Naive B cell (primary cell): ENCODE measurements at places on chromosomes 12 and 14.

DNA sequence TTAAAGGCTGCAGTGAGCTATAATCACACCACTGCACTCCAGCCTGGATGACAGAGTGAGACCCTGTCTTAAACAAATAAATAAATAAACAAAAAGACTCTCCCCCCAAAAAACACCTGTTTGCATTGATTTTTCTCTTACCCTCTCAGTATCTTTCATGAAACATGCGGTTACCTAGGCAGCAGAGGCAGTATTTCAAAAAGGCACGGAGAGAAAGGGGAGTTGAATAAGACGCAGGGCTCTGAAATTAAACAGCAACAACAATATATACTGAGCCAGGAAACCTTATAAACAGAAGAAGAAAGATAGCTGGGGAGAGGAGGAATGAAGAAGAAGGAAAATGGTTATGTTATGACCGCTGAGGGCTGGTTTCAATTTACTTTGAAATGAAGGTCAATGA is 277.6 kb downstream of the BTG1 start:
- no peak for DNase-seq

GRCh38 chr12:9752145-9752933 is 8.4 kb downstream of the CD69 start:
- no peak for DNase-seq

- no peak for DNase-seq
These were observed 12.1 kb upstream of the SLC10A1 start for GRCh38 chr14:69808919-69809808.

- no peak for DNase-seq
These were observed 1029.2 kb upstream of the SEL1L start for GRCh38 chr14:82562881-82563280.

DNA sequence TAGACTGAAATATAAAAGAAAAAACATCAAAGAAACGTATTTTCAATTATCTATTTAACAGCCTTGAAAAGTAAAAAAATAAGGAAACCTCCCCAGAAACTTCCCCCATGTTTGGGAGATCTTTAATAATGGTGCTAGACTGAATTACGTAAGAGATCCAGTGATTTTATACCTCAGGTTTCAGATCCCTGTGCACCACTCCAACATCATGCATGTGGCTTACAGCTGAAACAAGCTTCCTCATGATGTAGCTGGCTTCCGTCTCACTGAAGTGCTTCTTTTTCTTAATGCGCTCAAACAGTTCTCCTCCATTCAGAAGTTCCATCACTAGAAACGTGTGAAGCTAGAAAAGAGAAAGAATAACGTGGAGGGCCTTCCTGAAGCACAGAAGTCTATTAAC is 78.0 kb upstream of the TTC7B start:
- no peak for DNase-seq

GRCh38 chr14:56754921-56755320 is 55.4 kb downstream of the OTX2 start:
- DNase-seq: no peak

DNA sequence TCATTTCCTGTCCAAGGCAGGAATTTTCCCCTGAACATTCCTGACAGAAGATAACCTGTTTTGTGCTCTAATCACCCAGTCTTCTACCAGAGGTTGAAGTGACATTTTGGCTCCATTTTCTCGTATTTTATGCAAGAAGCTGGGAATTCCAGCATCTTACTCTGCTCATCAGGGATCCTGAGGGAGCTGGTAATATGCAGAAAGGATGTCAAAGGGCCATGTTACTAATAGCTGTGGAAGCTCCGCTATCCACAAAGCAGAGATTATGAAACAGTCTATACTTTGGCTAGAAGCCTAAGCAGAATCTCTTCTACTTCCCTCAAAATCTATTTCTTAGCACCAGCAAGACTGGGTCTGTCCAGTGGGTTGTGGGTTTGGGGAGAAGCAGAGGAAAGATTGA is 613.0 kb downstream of the DIO2 start:
- DNase-seq: no peak

- DNase-seq: no peak
These were observed 424 bp downstream of the IGF1 start for GRCh38 chr12:102479939-102480338.

GRCh38 chr12:45575823-45576475 is 153.6 kb upstream of the ARID2 start:
- peak; percentile 66 for DNase-seq

- no peak for DNase-seq
These were observed 183.9 kb downstream of the MYRFL start for GRCh38 chr12:70008944-70009343.

- no peak for DNase-seq
These were observed 183.3 kb upstream of the KITLG start for GRCh38 chr12:88763536-88764100.
